ENCODE measurements at places on chromosomes 11 and 22.
A peak's percentile ranks its signal among the peaks of the same experiment; 100 is the strongest.

GRCh38 chr11:95148406-95148805, 58.8 kb downstream of the ENDOD1 start:
- DNase-seq = no peak

GRCh38 chr11:65021003-65021402, 6.2 kb upstream of the SNX15 start:
- DNase-seq = no peak

DNA sequence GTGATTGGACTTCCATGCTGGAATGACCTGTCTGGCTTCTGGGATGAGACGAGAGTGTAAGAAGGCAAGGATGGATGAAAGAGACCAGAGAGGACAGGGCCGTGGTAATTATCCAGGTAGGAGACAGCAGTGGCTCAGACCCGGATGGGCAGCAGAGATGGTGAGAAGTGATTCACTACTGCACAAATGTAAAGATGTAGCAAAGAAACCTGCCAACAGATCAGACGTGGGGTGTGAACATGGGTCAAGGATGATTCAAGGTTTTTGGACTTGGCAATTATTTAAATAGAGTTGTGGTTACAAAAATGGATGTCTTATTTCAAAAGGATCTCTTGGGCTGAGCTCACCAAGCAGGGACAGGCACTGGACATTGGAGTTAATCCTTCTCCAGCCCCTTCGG, 32.7 kb downstream of the RIBC2 start:
- no peak for DNase-seq

DNA sequence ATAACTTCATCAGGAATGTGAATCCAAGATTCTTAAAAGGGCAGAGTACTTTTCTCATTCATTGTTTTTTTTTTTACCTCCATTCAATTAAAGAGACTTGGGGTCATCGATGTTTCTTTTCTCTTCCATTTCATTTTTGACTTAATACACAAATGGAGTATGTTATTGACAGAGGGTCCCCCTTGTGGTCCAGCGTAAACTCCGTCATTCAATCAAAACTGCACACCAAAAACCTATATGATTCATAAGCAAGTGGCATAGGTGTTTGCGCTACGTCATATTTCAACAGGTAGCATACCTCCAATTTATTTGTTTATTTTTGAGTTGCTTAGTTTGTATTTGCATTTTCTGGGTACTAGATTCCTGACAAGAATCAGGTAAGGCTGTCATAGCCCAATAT, 12.7 kb upstream of the FOLH1 start:
- DNase-seq = no peak

DNA sequence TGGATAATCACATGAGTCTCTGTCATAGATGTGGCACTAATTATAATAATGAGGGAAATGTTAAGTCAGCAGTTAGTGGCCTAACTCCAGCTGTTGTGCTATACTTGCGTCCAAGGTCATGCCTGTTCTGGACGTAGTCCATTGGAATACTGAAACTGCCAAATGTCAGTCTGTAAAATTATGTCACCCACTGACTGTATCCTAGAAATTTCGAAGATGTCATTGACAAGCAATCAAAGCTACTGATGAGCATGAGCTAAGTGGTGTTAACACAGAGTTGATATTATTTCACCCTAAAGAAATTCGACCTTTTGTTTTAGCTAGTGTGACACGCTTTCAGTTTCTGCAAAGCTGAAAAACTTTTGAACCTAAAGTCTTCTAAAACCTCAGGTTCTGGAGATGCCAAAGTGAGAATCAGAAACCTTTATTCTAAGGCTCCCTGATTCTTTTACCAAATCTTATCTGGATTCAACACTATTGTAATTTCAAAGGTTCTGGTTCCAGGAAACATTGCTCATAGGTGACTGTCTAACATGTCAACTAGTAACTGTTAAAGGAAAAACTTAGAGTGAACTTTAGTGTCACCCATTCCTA, 14.9 kb upstream of the ME3 start:
- peak; percentile 17 for DNase-seq

DNA sequence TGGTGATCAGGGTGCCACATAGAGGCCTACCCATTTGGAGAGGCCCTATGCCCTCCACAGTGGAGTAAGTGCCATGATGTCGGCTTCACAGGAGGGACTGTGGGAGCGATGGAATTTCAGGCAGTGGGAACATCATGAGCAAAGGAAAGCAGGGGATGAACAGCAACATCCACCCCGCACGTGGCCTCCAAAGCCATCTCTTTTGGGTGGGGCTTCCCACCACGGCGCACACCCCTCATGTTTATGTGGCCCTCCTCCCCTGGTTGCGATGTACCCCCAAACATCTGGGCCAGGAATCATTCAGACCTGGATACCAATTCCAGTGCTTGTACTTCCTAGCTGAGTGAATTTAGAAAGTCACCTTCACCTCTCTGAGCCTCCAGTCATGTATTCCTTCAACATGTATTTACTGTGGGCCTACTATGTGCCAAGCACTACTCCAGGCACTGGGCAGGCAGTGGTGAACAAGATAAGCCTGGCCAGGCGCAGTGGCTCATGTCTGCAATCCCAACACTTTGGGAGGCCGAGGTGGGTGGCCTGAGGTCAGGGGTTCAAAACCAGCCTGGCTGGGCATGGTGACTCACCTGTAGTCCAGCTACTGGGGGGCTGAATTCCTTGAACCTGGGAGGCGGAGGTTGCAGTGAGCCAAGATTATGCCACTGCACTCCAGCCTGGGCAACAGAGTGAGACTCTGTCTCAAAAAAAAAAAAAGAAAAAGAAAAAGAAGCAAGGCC, 1.8 kb upstream of the MAFF start:
- DNase-seq = no peak

DNA sequence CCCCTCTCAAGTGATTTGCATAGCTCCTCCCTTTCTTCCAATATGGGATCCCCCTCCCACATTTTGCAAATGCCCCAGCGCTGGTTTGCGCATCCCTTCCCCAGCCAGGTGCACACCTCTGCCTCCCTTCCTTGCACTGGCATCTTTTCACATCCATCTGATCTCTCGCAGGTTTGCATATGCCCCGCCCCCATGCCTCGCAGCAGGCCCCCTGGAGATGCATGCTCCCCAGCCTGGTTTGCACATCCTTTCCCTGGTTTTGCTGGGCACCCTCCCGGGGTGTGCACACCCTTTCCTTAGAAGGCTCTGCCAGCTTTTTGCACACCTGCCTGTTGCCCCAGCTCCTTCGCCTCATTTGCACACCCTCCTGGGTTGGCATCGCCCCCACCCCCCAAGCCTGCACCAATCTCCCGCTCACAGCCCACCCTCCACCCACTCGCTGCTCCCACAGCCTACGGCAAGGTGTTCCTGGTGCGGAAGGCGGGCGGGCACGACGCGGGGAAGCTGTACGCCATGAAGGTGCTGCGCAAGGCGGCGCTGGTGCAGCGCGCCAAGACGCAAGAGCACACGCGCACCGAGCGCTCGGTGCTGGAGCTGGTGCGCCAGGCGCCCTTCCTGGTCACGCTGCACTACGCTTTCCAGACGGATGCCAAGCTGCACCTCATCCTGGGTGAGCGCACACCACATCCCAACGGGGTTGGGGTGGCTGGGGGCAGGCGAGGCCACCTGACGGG, 917 bp downstream of the RPS6KA4 start:
- peak; percentile 38 for DNase-seq

DNA sequence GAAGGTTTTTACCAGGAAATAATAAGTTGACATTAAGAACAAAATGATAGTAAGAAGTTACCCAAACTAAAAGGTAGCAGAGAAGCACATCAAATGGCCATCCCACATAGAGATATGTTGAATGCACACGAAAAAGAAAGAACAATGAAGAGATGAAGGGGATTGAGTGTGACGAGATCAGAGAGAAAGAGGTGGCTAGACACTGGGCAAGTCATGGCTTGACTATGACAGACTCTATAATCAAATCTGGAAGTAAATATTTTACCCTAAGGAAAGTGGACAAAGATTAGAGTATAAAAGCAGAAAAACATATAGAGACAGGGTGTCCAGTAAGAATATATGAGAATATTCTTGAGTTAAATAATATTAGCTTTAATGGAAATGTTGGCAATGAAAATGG, 31.4 kb downstream of the CASP12 start:
- DNase-seq = no peak

- DNase-seq = peak; percentile 79
Measured at GRCh38 chr11:110311783-110312579, 15.6 kb upstream of the RDX start.

DNA sequence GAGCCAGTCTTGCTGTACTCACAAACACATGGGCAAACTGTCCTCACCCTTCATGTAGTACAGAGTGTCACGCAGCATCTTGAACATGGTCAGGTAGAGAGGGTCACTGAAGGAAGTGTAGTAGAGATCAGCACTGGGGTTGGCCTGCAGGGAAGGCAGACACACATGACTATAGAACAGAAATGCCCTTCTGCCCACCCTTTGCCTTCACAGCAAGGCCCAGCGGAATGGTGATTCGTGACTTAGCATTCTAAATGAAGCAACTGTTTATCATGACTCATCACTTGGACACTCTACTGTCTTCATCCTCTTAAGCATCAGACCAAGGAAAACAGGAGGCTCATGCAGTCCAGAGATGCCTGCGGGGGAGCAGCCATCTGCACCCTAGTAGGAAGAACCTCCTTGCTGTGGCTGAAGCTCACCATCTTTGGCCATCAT, 33.4 kb downstream of the SERPIND1 start:
- DNase-seq = no peak

DNA sequence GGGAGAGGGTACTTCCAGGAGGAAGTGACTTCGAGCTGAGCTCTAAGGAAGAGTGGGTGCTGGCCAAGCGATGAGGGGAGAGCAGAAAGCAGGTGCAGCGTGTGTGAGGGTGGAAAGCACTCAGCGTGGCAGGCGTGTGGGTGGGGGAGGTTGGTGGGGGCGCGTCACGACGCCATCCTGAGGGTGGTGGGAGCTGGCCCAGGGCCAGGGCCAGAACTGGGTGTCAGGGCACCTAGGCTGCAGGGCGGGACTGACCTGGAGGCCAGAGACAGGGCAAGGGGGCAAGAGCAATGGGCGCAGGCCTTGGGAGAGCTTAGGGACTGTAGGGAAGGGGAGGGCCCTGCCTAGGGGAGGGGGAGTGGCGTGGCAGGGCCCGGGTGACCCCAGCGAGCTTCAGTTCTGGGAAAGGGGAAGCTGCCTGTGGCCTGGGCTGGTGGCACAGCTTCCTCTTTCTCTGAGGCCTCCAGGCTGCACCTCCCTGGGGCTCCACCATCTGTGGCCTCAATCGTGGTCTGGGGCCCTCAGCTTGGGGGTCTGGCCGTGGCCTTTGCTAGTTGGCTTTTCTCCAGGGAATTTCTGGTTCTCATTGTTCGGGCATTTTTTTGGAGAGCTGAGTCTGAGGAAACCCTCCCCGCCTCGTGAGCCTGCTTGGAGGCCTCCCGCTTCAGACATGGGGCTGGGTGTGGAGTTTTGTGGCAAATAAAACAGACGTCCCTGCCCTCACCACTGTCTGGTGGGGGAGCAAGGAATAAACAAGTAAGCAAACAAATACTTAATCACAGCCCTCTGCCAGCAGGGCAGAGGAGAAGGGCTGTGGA, 8.9 kb downstream of the RELT start:
- DNase-seq = peak; percentile 50

- DNase-seq = no peak
Measured at GRCh38 chr11:16011396-16011795, 344.9 kb downstream of the SOX6 start.

Data from activated CD4-positive, alpha-beta T cell treated with anti-CD3 and anti-CD28 coated beads, Interleukin-2, Interleukin-6, amounts not matched to agents 100 ng/mL and 50 ng/mL, durations not matched to agents 16 hours and 8 hours (primary cell).